ENCODE measurements at places on chromosomes 12 and 14.

DNA sequence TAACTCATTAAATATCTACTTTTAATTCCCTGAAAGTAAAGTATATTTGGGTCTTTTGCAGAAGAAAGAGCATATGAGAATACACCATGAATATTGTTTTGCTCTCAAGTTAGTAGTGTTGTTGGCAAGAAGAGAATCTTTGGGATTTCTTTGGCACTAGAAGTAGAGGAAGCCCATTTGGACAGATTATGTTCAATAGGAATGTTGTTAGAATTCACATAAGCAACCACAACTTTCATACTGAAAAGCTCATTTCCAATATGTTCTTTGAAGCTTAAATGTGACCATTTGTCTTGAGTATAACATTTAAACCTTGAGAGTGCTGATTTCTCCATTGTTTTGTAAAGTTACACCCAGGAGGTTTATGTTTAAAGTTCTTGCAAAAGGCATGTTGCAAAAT, 37.6 kb downstream of the PLEKHG7 start:
- DNase-seq, result no peak

DNA sequence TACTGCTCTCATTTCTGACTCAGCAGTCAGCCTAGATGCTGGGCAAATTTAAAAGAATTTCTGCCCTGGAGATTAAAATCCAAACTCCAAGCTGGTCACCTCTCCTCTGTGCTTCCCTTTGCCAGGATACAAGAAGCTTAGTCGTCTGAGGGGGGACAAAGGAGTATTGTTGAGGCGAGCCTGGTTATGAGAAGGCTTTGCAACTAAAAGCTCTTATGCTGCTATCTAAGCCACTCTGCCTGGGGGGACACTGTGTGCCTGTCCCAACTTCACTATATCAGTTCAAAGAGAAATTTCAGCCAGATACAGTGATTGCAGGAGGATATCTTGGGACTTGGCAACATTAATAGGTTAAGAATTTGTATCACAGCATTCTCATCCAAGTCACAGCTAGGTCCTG, 10.8 kb upstream of the PLEKHH1 start:
- DNase-seq, result no peak

- no peak for DNase-seq
Observed at GRCh38 chr12:74897425-74898211, 312.0 kb downstream of the KCNC2 start.

- DNase-seq, result no peak
Observed at GRCh38 chr14:85088192-85088591, 441.8 kb upstream of the FLRT2 start.

GRCh38 chr14:34138175-34138574, 187.3 kb upstream of the EGLN3 start:
- no peak for DNase-seq
